Glutamatergic neuron (in vitro differentiated cells): ENCODE measurements at places on chromosomes 5 and 9.

DNA sequence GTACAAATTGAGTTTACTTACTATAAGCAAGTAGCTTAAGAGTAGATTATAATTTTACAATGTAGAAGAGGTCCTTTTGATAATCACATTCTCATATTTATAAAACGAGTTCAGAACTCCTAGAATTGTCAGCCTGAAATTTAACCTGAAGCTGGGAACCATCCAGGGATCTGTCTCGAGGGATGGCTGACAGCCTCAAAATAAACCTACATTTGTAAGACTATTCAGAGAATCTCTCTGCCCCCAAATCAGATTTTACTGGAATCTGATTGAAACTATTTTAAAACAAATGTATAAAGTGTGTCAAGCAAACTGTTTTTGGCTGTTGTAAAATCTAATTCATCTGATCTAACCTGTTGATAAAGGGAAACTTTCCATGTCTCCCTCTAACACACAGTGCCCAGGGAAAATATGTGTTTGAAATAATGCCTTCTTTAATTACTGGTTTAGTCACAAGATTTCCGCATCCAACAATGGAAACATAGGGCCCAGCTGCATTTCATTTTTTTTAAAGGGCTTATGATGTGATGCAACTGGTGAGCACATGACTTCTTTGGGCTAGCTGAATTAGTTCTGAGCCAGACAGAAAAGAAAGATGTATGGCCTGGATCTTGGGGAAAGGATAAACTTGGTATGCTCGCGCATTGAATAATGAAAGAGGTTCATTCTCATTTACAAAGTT, 30.3 kb downstream of the SLC25A46 start:
- no peak for DNase-seq

DNA sequence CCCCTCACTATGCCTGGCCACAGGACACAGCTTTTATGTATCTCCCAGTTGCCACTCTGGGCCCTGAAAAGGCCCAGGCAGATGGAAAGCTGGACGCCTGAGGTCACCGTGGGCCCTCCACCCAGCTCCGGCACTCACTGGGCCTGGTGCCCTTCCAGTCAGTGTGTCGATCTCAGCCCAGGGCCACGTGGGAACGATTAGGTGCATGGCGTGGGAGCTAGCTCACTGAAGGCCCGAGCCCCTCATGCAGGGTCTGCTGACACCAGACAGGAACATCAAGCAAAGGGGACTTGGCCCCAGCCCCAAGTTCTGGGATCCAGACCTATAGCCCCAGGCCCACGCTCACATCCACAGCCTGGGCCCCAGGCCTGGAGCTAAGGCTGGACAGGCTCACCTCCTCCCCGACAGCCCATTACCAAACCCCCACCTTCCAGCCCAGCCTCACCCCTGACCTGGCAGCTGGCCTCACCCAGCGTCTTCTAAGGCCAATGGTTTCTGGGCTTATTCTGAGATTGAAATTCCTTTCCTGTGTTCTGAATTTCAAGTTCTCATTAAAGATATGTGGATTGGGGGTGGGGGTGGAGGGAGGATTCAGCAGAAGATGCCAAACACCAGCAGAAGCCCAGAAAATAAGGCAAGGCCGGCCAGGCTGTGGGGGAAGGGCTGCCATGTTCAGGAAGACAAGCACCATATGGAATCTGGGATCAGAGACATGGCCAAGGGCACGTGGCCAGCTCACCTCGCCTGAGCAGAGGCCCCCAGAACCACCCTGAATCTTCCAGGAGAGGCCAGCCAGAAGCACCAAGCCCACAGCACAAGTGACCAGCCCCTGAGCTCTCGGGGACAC, 74.5 kb downstream of the ADAMTS2 start:
- peak; percentile 11 for DNase-seq

DNA sequence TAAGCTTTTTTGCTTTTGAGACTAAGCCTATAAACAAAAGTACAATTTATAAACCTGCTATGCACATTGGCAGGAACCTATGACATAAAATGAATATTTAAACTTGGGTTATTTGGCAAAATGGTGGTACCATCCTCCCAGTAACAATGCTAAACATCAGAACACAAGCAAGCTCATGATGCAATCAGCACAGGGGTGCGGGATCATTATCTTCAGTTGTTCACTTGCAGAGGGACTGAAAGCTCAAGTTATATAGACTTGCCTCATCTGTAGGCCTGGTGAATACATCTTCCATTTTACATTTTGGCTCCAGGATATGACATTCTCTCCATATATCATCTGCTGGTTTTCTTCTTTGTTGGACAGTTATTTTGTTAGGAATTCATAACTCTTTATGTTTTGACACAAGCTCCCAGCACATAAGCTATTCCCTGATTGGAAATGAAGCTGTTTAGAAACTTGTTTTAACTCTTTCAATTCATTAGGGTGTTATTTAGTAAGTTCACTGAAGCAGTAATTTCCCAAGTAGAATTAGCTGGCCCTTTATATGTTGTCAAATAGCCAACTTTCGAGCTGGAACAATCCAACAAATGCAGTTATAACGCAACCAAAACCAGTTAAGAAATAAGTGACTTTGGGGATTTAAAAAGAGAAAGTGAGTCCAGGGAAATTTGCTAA, 124.7 kb upstream of the LIFR start:
- no peak for DNase-seq

DNA sequence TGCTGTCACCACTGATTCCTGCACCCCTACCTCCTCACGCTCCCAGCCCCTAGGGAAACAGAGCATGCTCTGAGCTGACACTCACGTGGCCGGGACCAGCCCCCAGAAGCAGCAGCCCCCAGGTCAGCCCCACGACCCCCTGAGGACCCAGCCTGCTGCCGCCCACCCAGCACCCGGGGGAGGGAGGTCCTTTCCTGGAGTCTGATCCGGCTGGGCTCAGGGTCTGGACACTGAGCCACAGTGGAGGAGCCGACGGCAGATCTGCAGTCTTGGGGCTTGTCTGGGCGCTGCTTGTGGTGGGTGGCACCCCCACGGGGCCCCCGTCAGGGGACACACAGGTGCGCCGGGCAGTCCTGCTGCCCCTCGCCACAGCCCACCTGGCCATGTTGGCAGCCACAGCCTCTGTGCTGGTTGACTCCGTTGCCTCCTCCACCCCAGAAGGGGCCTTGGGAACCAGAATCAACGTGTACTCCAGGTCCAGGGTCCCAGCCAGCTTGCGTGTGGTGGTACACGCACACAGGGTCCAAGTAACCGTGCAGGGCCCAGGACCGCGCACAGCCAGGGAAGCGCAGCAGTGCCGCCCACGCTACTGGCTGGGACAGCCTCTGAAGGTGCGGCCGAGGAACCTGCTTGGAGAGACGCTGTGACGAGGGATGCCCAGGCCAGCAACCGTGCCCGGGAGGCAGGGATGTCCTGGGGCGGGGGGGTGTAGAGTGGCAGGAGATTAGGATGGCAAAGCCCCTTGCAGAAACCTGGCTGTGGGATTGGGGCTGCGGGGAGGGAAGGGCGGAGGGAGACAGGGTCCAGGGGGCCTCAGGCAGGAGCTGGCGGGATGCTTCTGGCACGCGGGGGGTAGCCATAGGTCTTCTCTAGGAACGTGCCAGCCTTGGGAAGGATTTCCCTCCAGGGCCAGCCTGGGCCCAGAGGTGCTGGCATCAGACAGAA, 3.5 kb downstream of the DNLZ start:
- DNase-seq, result no peak

DNA sequence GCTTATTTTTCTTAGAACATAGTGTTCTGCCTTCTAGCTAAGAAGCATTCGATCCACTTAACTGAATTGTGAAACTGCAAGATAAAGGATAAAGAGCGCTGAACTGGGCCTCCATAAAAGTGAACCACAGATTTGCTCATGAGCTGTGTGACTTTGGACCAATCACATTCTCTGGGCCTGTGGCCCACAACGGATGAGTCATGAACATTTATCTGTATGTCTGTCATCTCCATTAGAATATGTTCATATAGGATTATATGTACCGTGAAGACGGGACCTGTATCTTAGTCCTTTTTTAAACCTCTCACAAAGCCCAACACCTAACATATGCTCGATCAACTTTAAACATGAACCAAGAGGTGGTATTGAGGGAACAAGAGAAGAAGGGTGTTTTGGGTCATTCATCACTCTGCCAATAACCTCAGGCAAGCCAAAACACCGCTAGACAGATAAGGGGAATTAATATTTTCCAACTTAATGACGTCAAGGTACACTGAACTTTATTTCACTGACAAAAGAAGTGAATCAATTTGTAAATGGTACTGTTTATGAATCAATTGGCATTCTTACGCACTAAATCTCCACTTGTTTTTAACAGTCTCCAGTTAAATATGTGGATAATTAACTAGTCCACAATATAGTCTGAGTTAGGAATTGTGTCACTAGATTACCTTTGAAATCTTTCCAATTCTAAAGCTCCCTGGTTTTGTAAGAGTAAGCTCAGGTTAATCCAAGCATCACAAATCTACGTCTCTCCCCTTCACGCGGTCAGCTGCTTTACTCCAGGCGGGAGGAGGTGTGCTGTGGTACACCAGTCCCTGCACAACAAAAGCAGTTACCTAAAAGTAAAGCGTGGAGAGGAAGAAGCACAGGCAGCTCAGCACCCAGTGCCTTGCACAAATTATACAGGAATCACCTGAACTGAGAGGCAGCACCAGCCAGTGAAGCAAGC, 1.6 kb downstream of the TMEM245 start:
- DNase-seq, result no peak

DNA sequence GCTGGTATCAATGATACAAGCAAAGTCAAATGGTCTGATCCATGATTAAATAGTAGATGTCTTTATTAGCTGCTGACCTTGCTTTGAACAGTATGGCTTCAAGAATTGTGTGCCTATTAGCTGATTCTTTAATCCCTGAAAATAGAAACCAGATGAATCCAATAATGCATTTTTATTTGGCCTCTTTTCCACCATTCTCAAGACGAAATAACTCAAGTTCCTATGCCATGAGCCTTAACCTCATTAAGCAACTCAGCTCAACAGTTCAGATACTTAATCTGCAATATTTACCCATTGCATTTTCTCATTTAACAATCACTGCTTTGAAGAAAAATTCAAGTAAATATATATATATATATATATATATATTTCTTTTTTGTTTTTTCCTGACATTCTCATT, 588.6 kb upstream of the MEF2C start:
- DNase-seq, result no peak

DNA sequence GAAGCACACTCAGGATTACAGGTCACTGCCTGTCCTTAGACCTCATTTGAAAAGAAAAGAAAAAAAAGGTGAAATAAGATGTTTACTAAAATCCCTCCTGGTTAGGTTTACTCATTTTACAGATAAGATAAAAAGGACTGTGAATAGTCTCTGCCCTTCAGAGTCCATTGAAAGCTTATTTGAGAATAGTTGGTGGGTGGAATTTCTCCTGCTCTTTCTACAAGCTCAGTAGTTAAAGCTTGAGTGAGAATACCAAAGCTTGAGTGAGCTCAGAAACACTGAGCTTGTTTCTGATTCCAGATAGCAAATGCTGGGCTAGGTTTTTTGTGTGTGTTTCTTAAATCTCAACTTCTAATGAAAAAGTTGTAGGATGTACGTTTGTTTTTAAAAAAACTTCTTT, 106.7 kb downstream of the SLF1 start:
- DNase-seq, result no peak

- DNase-seq, result no peak
Measured at GRCh38 chr5:53678981-53679660, 118.7 kb downstream of the NDUFS4 start.
